Activated CD4-positive, CD25-positive, alpha-beta regulatory T cell treated with anti-CD3 and anti-CD28 coated beads, Interleukin-2, amount 50 U/mL, for 24 hours (primary cell): ENCODE measurements at places on chromosomes 2 and 18.

- no peak for ATAC-seq
Observed at GRCh38 chr18:48667276-48668254, 128.7 kb downstream of the CTIF start.

DNA sequence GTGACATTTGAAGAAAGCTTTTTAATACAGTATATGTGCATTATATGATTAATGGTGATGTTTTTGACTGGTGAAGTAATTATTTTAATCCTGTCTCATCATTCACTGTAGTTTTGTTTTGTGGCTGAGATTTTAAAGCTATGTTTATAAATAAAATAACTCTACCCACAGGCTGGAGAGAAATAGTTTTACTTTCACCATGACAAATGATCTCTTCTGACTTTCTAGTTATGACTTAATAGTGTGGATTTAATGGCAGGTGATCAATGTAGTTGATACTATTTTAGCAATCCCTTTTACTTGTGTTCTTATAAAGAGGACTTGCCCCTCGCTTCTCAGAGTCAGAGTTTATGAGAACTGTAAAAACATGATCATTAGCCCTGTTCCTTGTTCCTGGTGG, 289.5 kb upstream of the SIX3 start:
- peak; percentile 33 for ATAC-seq

DNA sequence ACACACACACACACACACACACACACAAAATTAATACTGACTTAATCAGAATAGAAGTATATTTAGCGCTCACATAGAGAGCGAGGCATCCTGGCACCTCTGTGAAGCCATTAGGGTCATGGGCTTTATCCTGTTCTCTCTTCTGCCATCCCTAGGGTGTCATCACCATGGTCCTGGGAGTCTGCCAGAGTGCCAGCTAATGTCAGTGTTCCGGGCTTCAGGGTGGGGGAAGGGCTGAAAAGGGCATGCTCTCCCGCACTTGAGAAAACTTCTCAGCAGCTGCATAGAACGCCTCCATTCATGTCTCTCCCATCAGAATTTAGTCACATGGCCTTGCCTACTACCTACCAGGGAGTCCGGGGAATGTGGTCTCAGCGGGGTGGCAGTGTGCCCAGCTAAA, 19.7 kb upstream of the DYNC2LI1 start:
- ATAC-seq = no peak

DNA sequence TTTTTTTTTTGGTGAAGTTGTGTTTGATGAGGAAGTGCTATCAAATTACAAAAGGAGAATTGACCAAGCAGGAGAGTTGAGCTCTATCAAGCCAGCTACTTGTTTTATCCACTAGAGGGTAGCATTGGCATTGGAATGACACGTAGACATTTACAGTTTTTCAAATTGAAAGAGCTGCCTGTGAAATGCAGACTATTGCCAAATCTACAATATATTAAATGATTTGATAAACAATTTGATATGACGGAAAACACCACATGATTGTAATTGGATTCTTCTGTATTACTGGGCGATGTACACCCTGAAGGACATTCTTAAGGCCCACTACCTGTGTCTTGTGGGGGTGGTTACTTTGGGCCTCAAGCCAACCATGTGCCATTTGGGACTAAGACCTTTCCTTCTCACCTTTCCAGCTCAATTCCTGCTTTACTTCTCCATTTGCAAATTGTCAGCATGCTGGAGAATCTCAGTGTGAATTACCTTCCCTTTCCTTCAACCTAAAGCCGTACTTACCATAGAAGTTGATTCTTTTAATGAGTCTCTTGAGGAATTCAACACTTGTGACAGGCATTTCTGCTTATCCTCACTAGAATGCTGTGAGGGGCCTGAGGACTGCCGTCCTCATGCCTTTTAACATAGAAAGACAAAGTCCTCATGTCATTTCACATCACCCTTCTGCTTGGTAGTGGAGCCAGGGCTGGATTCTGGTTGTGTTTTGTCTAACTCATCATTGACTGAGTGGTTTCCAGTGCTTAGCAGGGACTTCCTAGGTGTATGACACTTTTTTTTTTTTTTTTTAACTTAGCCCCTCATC, 134.8 kb upstream of the THUMPD2 start:
- no peak for ATAC-seq

DNA sequence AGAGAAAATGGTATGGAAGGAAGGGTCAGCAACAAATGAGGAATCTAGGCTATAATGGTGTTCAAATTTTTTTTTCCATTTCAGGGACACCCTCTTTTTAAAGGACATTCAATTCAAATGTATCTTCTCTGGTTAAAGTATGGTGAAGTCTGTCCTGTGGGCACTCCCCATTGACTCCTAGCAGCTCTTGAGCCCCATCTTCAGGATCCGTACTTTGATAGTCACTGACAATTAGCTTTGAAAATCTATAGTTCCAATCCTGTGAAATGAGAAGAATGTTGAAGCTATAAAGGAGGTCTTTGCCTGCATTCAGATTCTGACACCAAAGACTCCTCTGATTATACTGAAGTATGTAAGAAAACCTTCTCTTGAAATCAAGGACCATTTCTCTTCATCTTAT, 43.3 kb downstream of the KCNH7 start:
- no peak for ATAC-seq

DNA sequence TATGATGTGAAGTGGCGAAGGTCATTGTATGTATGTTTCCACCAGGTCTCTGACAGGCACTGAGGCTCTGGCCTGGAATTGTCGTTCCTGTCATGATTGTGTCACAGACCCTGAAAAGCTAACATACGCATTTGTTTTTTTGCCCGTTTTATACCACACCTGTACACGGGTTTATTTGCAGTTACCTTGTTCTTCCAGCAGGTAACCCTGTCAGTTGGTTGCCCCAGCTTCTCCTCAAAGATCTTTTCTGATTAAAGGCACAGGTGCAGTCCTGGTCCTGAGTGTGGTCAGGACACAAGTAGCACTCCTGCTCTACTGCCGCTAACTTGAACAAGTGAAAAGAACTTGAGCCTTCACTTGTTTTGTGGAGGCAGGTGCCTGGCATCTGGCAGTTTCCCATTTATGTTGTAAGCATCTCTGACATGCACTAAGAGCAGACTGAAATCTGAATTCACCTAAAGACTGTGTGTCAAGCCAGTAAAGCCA, 19.9 kb downstream of the CD8A start:
- ATAC-seq = no peak

DNA sequence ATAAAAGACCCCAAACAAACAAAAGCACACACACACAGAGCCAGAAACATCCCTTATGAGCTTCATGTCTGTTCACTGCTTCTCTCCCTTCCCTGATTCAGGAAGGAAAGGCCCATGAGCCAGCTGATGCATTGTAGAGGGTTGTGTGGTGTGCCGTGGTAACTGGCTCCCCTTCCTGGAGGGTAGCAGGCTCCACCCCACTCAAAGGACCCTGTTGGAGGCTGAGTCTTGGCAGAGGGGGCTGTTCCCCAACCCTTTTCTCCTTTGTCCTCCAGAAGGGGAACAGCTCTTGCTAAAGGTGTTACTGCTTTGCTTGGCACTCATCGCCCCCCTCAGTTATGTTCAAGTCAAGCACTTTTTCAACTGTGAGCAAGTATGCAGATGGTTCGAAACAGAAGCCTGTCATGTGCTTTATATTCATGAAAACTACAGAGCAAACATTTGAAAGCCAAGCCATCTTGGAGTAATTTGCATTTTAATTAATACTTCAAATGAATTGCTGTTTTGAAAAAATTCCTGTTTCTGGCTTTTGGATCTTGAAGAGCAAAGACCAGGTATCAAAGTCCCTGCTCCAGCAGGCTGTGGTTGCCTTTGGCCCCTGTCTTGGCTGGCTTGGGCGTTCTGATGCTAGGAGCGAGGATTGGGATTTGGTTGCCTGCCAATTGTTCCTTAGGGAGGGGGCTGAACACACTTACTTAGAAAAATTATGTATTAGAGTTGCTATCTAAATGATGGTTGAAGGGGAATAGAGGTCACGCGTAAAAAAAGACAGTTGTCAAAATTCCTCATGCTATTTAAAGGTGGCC, 267.8 kb downstream of the TSN start:
- no peak for ATAC-seq

DNA sequence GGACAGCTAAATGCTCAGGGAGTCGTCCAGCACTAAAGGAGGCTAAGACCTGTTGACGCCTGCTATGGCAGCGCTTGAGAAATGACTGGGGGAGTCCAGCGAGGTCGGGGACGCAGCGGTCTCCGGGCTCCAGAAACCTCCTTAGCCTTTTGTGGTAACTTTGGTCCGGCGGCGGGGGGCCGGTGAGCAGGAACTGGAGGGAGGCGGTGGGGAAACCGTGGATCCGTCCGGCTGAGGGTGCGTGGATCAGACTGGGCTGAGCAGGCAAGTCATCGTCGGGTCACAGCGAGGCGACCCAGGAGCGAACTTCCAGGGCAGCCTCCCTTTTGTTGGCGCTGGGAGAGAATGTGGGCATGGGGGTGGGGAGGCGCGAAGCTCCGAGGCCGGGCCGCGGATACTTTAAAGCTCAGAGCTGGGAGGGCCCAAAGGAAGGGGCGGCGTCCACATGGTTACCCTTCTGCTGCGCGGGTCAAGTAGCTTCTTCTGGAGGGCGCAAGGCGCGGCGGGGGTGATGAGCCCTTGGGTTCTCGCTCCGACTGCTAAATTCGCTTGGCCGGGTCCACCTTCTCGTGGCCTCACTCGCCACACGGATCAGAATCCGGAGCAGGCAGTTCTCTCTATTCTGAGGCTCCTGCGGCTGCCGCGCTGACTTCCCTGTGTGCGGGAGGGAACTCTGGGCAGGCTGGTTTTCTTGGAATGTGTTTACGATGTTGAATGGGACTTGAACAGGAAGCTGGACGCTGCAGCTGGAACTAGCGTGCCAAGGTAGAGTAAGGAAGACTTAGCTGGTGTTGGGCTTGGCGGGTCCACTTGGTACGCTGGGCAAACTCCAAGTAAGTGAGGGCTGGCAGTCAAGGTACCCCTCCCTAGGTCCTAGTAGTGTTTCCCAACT, 920 bp downstream of the GULP1 start:
- ATAC-seq = no peak

DNA sequence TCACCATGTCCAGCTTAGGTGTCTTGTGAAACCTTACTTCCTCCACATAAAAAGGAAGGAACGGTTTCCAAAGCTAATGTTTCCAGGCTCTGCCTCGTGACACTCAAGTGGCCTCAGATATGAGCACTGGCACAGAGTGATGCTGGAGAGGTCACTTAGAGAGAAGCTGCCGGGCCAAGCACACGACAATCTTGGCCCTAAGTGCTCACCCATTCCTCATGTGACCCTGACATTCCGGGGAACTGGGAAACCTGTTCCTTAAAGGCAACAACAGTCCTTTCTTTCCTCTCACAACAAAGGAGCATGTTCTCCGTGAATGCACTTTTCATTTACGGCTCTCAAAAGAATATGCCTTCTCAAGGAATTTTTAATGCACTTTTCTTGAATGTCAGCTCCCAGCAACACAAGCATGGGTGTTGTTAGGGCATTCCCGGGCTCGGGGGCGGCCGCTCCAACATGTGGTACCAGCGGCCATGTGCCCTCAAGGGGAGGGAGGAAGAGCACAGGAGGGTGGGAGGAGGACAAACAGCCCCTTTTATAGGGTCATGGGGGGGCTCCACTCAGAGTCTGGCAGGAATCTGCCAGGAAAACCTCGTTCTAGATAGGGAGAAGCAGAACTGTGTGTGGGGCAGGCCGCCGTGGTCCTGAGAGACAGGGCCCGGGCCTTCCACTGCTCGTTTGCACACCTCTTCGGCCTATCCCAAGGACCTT, 118.6 kb downstream of the MBP start:
- no peak for ATAC-seq

- ATAC-seq = no peak
Observed at GRCh38 chr18:21441670-21442069, 158.8 kb downstream of the ESCO1 start.
